Heart right ventricle (tissue), 16 donors: ENCODE measurements at places on chromosomes 2 and 18. TPM values are rescaled to one million over a fixed set of nuclear protein-coding genes. Genes with fewer than 3 reads are reported as not detected.

UPP2 gene
- not detected for polyA plus RNA-seq

MAL gene
- polyA plus RNA-seq = 4.2 TPM

- no peak for DNase-seq
Measured at GRCh38 chr2:69571189-69571588, 72.3 kb downstream of the AAK1 start.

DNA sequence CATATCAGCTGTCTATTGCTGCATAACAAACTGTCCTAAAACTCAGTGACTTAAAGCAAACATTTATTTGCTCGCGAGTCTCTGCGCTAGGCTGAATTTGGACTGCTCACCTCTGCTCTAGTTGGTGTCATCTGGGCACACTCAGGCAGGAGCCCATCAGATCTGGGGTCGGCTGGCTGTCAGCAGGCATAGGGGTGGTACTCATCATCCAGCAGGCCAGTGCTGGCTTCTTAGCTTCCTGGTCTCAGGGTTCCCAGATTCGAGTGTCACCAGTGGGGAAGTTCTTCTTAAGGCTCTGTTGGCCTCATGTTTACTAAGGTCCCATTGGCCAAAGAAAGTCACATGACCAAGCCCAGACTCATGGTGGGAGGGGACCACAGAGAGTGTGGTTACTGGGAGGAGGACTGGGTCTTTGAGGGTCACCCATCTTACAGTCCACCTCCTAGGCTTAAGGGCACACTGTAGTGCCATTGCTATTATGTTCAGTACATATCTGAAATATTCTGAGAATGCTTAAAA is 71.6 kb upstream of the ATG16L1 start:
- no peak for DNase-seq
